ENCODE measurements at places on chromosomes 3 and 15.

DNA sequence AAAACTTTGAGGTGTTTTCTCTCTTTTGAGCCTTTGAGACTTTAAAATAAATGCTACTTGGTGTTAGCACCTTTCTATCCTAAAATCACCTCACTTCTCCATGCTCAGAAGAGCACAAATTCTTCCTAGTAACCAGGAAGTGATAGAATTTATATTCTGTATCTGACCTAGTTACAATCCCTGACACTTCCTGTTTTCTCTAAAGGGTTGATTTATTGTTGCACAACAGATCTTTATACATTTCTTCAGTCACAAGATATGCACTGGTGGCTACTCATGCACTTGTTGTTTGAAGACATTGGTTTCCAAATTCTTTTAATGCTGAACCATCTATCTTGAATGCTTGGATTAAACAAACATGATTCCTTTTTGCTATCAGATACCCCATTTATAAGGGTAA, 47.2 kb upstream of the CNTN3 start:
- DNase-seq, result no peak

DNA sequence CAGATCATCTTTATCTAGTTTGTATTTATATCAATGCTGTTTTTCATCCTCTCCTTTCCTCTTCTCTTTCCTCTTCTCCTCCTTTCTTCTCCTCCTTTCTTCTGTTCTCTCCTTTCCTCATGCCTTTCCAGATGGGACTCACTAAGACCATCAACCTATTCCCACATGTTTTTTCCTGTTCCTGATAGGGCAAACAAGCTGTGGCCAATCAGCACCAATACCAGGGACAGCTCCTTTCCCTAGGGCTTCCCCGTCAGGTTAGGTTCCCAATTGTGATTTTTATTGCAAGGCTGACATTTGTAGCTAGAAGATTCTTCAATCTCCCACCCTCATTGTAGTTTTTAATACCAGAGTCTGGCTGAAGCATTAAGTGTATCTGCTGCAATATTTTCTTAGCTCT, 76.3 kb upstream of the COL8A1 start:
- DNase-seq, result no peak

GRCh38 chr15:100858294-100858693, 21.3 kb upstream of the ALDH1A3 start:
- DNase-seq, result no peak

GRCh38 chr3:157167371-157168042, 7.6 kb upstream of the CCNL1 start:
- no peak for DNase-seq

All from non-pigmented ciliary epithelial cell (primary cell).